ENCODE measurements at places on chromosomes 11 and 22.

- no peak for DNase-seq
Measured at GRCh38 chr11:33128739-33129138, 32.5 kb downstream of the CSTF3 start.

DNA sequence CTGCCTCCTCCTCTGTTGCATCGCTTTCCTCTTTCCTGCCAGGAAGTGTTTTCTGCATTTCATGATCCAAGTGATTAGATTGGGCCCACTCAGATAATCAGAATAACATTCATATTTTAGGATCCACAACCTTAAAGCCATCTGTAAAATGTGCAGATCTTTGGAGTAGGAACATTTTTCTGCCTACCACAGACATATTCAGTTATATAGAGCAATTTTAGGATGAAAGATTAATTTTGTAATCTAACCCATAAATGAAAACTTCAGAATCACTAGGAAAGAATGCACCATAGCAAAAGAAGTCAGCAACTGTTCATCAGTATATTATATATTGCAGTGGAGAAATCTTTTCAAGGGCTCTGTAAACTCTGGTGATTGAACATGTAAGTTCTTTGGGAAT, 659.9 kb upstream of the LUZP2 start:
- DNase-seq = no peak

DNA sequence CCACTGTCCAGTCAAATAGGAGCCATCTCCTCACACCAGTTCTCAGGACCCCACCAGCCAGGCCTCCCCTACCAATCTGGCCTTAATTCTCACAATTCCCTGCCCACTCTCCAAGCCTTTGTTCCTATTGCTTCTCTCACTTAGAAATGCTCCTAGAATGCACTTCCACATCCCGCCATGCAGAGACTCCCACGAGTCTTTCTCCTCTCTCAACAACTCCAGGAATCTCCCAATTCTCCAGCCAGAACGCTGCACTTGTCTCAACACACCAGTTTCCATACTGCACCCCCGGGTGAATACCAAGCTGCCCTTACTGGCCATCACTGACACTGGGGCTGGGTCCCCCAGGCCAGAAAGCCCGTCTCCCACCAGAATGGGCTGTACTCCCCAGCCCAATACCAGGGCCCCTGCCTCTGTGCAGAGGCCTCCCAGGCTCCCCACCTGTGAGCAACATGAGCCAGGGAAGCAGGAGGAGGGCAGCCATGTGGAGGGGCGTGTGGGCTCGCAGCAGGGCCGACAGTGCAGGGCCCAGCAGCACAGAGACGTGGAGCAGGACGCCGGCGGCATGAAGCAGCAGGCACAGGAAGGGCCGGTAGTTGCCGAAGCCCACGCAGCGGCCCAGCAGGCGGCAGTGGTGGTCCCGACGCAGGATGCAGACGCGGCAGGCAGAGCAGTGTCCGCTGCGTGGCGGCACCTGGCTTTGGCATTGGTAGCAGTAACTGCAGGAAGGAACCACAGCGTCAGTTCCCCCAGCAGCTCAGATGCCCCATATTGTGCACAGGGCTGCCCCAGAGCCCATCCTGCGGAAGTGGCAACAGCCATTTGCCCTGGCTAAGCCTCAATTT, 2.4 kb downstream of the ZDHHC24 start:
- no peak for DNase-seq

DNA sequence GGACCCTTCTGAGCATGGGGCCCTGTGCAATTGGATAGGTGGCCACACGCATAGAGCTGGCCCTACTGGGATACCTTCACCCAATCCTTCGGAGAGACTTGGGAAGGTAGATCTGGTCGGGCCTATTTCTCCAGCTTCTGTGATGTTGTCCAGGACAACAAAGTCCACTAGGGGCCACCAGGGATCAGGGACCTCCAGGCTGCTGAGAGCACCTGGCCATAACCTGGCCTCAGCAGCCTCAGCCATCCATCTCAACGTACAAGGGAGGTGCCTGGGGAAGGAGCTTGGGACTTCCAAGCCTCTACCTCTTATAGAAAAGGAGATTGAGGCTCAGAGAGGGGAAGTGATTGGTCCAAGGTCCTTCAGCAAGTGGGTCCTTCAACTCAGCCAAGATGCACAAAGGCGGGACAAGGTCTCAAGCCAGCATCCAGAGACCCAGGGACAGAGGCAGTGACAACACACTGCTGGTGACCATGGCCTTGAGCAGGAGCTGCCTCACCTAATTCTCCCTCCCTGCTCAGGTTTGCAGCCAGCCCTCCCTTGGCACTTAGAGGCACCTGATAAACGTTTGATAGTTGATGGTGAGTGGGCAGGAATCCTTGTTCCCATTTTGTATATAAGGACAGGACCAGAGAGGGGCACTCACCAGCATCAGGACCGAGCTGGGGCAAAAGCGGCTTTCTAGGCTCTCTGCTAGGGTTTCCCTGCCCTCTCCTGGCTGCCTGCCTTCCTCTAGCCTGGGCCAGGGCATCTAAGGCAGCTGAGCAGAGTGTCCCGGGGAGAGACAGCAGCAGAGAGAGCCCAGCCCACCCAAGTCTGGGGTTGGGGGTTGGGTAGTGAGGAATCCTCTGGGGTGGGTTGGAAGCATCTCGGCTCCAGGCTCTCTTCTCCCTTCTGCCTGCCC, 4.5 kb downstream of the RAC2 start:
- no peak for DNase-seq

- DNase-seq = no peak
Measured at GRCh38 chr11:109726061-109726460, 304.1 kb downstream of the C11orf87 start.

DNA sequence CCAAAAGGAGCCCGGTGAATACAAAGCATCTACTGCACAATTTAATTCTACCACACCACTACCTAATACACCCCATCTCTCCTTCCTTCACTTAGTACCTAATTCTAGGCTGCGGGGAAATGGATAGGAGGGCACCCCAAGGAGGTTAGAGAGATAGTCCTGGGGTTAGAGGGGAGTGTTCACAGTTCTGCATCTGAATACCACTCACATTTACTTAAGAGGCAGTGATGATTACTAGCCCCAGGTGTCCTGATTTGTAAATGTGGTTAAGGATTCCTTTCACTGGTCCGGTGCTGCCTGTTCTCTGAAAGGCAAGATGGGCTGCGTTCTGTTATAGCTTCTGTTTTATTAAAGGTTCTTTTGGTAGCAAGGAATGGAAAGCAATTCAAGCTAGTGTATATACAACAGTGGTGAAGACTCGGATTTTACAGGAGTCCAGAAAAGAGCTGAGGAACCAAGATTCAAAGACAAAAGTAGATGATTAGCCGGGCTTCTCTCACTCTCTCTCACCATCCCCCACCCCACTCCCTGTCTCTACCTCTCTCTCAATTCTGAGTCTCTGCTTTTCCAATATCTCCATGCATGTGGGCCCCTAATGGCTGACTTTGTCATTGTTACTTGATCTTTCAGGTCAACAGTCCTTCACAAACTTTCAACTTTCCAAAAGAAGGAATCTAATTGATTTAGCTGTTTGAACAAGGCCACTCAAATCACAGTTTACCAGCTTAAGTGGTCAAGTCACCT, 8.7 kb upstream of the KCNA4 start:
- DNase-seq = no peak

- no peak for DNase-seq
Measured at GRCh38 chr11:44802347-44802746, 75.6 kb downstream of the TSPAN18 start.

- DNase-seq = no peak
Measured at GRCh38 chr22:20750461-20751184, 23.3 kb upstream of the SERPIND1 start.

DNA sequence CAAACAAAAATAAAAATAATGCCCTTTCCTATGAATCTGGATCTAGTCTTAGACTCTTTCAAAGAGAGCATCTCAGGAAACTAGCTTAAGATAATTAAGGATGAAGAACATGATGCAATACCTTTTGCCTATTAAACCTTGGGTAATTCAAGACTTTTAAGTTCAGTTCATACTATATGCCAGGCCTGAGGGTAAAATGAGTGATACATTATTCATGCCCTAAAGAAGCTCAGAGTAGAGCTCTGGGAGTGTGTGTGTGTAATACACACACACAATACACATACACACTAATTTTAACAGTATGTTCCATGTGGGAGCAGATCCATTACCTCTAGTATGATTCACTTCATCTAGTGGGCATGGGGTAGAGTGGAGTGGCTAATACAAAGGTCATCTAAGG, 651.4 kb upstream of the CHORDC1 start:
- peak; percentile 83 for DNase-seq

DNA sequence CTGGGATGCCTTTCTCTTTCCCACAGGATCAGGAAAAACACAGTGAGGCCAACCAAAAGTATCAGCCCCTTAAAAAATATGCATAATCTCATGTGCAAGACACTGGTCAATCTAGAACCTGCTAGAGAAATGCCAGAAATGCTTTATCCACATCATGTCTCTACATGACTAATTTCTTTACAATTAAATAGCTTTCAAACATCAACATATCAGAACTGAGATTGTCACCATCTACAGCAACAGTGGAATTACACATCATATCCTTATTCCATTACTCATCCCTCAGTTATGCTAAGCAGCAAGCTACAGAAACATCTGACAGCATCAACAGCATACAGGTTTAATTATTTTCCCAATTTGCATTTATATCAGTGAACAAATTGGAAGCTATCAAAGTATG, 78.8 kb downstream of the DDIAS start:
- no peak for DNase-seq

DNA sequence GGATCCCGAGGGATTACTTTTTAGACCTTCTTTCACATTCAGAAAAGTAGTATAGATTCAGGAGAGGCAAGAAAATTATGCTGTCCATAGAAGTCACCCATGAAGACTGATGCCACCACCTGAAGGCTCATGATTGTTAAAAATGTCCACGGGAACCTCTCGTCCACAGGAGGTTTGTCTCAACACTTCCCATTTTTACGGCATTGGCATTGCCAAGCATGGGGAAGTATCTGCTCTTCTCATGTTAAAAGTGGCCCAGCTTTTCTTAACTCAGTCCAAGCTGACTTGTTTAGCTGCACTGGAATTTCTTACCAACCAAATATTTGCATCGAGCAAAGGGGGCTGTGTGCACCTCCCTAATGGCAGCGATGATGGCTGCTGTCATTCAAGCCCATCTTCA, 9.6 kb downstream of the CDPF1 start:
- no peak for DNase-seq

GRCh38 chr11:84165139-84165538, 879.0 kb upstream of the CCDC90B start:
- DNase-seq = peak; percentile 97

DNA sequence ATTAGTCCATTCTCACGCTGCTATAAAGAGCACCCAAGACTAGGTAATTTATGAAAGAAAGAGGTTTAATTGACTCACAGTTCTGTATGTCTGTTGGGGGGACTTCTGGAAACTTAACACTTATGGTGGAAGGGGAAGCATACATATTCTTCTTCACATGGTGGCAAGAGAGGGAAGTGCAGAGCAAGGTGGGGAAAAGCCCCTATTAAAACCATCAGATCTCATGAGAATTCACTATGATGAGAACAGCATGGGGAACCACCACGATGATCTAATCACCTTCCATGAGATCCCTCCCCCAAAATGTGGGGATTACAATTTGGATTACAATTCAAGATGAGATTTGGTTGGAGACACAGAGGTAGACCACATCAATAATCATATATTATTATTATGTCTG, 25.7 kb downstream of the CEP57 start:
- no peak for DNase-seq

Data from SK-N-MC (cell line).